ENCODE measurements at places on chromosomes 13 and 19. TPM values are rescaled to one million over a fixed set of nuclear protein-coding genes. Genes with fewer than 3 reads are reported as not detected.

CNN2 gene
- 56.1 TPM for total RNA-seq

ZNF177 gene
- total RNA-seq = 3.8 TPM

TGFBR3L gene
- total RNA-seq = 11.6 TPM

DNA sequence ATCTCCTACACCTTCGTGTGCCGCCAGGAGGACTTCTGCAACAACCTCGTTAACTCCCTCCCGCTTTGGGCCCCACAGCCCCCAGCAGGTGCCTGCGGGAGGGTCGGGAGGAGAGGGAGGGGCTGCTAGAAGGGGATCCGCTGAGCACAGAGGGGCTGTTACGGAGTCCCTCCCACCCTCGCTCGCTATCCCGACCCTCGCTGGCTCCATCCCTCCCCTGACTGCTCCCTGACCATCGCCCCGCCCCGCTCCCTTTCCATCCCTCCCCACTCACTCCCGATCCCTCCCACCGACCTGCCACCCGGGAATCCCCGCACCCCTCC lies 780 bp downstream of the CD177 start:
- no peaks in the 10 kb centered on the region for H3K4me1 ChIP-seq
- no peak for DNase-seq
- no peaks in the 10 kb centered on the region for H3K36me3 ChIP-seq
- no peak overlapping the region for H3K4me3 ChIP-seq

- H3K27me3 ChIP-seq = no peaks in the 10 kb centered on the region
- H3K27ac ChIP-seq = no peak overlapping the region
- H3K36me3 ChIP-seq = no peaks in the 10 kb centered on the region
- DNase-seq = no peak
- H3K4me1 ChIP-seq = no peaks in the 10 kb centered on the region
These were observed 913.2 kb upstream of the GPC6 start for GRCh38 chr13:92313382-92313781.

DNA sequence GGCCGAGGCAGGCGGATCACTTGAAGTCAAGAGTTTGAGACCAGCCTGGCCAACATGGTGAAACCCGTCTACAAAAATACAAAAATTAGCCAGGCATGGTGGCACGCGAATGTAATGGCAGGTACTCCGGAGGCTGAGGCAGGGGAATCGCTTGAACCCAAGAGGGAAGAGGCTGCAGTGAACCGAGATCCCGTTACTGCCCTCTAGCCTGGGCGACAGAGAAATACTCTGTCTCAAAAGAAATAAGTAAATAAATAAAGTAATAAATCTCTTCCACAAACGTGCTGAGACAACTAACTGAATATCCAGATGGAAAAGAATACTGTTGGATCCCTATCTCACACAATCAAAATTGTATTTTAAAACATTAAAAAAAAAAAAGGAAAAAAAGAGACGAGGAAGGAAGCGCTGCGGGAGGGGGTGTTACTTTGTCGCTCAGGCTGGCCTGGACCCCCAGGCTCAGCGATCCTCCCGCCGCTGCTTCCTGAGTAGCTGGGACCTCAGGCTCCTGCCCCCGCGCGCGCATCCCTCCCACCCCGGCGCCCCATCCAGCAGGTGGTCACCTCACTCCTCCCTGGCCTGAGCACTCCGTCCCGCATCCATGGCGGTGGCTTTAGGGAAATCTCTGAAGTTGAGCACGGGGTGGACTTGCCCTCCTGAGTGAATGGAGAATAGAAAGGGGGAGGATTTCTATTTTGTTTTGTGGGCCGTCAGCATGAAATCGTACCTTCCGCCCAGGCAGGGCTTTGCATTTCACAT lies 628 bp upstream of the ZNF813 start:
- DNase-seq = no peak
- H3K4me1 ChIP-seq = peaks cover 14% of the 10 kb centered on the region
- H3K27me3 ChIP-seq = no peaks in the 10 kb centered on the region
- H3K36me3 ChIP-seq = no peaks in the 10 kb centered on the region
- H3K4me3 ChIP-seq = peak overlapping the region; percentile 91

GRCh38 chr19:595326-596262 lies 5.9 kb downstream of the HCN2 start:
- H3K4me1 ChIP-seq = no peaks in the 10 kb centered on the region
- no peak for DNase-seq
- no peak overlapping the region for H3K27ac ChIP-seq
- H3K36me3 ChIP-seq = no peaks in the 10 kb centered on the region
- peaks cover 35% of the 10 kb centered on the region for H3K27me3 ChIP-seq
- no peak overlapping the region for H3K4me3 ChIP-seq

DNA sequence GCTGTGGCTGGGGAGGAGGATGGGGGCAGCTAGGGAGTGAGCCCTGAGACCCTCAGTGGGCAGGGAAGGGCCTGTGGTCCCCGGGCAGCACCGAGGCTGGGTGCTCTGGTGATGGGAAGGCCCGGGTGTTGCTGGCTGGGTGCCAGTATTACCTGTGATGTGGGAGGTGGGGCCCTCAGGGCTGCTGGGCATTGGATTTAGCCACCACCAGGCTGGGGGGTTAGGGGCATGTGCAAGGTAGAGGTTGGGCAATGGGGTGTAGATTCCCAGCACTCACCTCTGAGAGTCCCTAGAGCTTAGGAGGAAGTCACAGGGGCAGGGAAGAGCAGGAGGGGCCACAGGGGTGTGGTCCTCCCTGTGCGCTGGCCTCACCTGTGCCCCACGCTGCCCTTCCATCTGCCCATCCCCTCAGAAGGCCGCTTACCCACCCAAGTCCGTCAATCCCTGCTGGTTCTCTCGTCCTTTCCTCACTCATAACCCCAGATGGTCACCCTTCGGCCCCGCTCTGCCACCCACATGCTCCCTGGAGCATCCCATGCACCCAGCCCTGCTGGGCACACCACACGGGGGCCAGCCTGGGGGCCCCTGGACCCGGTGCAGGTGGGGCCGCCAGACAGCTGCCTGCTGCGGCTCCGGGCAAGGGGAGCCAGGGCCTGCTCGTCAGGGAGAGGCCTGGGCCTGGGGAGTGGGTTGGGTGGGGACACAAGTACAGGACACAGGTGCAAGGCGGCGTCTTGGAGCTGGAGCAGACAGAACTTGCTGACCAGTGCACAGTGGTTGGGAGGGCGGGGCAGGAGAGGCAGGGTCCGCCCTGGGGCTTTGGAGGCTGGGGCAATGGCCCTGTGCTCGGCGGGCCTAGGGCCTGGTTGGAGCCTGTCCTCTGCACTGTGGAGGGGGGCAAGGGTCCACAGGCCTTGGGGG lies 12.5 kb downstream of the EPN1 start:
- no peak for DNase-seq
- H3K4me3 ChIP-seq = no peak overlapping the region
- H3K27me3 ChIP-seq = no peaks in the 10 kb centered on the region

DNA sequence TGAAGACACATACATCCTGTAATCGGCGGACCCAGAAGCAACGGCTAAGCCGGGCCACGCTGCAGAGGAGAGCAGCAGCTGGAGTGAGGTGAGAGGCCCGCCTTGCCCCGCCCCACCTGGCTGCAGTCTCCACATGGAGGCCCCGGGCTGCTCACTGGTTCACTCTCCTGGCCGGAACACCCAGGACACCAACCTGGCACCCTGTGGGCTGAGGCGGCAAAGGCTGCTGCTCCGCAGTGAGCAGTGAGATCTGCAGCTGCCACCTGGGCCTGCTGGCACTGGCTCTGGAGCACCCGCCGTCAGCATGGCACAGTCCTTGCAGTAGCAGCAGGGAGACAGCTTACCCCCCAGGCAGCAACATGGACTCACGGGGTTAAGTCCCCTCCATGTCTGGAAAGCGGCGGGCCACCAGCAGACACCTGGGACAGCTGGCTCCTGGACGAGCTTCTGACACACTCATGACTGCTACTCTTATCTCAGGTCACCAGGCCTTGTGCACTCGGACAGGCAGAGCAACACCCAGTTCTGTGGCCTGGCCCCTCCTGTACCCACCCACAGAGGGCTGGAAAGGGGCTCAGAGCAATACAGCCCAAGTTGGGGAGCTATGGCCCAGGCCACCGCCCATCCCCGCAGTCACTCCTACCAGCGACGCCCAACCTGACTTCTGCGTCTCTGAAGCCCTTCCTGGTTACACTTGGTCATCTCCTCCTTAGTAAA lies 13.2 kb upstream of the KPTN start:
- H3K27ac ChIP-seq = no peak overlapping the region
- H3K36me3 ChIP-seq = peaks cover 97% of the 10 kb centered on the region
- DNase-seq = no peak

GRCh38 chr19:40273469-40274360 lies 11.4 kb downstream of the AKT2 start:
- H3K27me3 ChIP-seq = no peaks in the 10 kb centered on the region
- H3K4me1 ChIP-seq = peaks cover 40% of the 10 kb centered on the region
- H3K27ac ChIP-seq = peak overlapping the region; percentile 20
- no peak overlapping the region for H3K4me3 ChIP-seq
- DNase-seq = no peak
